ENCODE measurements at places on chromosomes 16 and 17.

DNA sequence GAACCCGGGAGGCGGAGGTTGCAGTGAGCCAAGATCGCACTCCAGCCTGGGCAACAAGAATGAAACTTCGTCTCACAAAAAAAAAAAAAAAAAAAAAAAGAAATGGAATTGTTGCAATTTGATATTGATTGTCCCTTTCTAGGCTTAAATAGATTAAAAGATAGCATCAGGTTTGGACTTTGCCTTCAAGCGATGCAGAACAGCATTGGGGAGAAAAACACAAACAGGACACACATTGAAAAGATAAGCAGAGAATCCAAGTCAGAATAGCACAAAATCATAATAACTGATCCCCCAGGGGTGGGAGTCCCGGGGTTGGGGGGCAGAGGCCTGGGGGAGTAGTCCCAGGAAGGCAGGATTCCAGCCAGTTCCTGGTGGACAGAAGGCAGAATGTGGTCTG is 3.9 kb upstream of the CREBBP start:
- no peak for DNase-seq

- DNase-seq, result no peak
These were observed 7.7 kb upstream of the COTL1 start for GRCh38 chr16:84625556-84625955.

DNA sequence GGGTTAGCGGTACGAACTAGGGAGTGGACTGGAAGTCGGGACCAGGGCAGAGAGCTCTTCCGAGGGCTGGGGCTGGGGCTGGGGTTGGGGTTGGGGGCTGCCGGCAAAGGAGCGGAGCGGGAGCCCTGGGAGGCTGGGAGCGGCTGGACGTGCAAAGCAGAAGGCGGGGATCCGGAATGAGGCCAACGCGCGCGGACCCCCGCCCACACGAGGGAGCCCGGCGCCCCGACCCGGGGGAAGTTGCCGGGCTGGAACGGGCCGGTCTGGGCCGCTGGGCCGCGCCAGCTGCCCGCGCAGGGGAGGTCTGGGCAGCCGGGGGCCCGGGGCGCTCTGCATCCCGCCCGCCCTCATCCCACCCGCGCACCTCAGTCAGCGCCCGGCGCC is 323 bp downstream of the ST3GAL2 start:
- DNase-seq, result no peak

DNA sequence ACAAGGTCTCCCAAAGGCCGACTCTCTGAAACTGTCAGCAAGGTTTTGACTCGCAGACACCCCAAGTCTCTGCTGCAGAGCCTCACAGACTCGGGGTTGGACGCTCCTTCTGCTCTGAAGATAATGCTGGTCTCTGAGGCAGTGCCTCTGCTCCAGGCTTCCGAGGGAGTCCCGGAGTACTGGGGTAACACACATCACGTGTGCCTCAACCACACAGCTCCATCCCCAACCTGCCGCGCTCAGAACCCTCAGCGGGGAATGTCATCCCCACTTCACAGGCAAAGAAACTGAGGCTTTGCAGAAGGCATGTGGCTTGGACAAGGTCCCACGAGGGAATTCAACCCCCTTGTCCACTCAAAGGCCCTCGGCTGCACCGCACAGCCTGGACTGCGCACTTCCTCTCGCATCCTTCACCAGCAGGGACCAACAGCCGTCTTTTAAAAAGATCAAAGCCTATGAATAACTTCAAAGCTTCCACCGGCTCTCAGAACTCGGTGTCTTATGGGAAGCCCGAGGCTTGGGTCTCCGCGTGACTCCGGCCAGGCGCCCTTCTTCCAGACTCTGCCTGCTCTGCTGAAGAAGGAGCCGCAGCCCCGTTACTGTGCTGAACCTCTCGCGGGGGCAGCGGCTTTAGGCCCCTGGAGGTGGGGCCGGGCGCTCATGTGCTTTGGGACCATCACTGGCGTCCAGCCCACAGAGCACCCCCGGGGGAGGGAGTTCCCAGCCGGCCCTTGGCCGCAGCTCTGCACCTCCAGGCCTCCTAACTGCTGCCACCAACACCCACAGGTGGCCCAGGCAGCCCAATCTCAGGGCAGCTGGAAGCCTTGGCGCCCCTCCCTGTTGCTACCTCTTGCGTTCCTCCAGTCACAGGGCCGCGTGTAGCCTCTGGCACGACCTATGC is 2.2 kb downstream of the TMEM204 start:
- DNase-seq, result no peak

DNA sequence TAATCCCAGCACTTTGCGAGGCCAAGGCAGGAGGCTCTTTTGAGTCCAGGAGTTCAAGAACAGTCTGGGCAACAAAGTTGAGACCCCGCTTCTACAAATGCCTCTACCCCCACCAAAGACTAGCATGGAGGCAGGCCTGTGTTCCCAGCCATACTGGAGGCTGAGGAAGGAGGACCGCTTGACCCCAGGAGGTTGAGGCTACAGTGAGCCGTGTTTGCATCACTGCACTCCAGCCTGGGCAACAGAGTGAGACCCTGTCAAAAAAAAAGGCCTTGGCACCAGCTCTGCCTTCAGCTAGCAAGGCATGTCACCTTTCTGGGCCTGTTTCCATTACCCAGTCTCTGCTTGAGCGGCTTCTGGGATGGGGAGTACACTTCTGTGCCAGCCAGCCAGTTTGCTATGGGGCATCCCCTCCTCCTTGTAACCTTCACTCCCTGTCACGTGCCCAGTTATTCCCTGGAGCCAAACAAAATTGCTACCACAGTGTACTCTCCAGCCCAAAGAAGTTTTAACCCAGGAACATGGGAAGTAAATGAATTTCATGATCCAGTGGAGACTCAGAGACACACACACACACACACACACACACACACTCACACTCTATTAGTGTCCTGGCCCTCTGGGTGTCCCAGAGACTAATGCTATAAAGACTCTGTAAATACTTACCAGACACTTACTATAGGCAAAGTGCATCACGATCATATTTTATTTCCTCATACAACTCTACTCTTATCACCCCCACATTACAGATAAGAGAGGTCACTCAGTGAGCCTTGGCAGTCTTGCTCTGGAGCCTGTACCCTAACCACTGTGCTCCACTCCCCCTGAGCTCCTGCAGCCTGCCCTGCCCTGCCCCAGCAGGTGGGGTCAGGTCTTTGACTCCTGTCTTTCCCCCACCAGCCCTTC is 2.5 kb downstream of the CISD3 start:
- DNase-seq, result no peak

DNA sequence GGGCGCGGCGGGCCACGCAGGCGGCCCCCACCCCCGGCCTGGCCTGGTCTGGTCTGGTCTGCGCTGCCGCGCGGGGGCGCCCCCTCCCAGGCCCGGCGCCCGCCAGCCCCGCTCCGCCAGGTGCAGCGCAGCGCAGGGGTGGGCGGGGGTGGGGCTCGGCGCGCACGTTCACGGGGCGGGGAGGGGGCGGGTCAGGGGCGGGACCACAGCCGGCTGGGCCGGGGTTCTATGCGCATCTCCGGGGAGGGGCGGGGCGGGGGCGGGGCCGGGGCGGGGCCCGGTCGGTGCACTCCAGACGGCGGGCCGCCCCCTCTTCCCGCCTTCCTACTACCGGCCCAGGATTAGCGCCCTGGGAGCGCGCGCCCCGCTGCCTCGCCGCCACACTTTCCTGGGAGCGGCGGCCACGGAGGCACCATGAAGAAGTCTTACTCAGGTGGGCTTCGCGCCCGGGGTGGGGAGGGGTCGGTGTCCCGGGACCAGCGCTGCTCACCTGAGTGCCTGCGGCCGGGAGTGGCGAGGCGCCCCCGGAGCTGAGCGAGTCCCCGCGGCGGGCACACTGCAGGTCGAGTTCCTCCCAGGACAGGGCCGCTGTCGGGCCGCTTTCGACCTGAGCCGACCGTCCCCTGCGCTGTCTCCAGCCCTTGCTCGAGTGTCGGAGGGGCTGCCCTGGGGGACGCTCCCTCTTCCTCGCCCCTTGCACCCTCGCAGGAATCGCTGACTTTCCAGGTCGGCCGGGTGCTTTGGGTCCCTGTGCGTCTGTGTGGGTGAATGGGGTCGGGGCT is 140.5 kb downstream of the SEC14L1 start:
- DNase-seq, result no peak

DNA sequence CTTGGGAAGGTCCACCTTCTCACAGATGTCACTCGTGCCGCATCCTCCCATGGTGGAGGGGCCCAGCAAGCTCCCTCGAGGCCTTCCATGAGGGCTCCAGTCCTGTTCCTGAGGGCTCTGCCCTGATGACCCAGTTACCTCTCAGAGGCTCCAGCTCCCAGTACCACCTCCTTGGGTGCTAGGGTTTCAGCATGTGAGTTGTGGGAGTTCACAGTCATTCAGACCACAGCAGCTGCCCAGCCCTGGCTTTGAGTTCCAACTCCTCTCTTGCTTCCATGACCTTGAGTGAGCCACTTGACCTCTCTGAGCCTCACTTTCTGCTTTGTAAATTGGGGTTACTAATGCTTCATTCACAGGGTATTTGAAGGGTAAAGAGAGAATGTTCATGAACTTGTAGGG is 37.1 kb upstream of the LGALS9 start:
- DNase-seq, result no peak

GRCh38 chr17:71484546-71484945 is 636.3 kb upstream of the SOX9 start:
- DNase-seq, result no peak

GRCh38 chr17:78325076-78325687 is 34.7 kb downstream of the SOCS3 start:
- no peak for DNase-seq

GRCh38 chr17:79813297-79814126 is 16.6 kb upstream of the CBX8 start:
- peak; percentile 74 for DNase-seq

DNA sequence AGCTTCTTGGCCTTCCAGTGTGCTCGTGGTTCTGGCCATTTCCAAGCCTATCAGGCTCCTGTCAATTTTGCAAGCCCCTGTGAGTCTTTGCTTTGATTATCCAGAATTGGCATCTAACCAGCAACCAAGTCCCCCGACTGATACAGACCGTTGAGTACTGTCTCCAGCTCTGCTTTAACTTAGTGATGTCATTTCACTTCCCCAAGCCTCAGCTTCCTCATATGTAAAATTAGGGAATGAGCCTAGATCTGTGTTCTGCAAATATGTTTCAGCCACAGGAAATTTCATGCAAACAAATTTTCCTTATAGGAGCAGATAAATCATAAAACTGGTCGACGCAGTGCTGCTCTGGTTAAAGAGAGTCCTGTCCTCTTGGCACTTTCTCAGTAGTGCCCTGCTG is 60.1 kb upstream of the WSB1 start:
- no peak for DNase-seq

- DNase-seq, result no peak
These were observed 8.9 kb downstream of the CALB2 start for GRCh38 chr16:71367241-71367976.

DNA sequence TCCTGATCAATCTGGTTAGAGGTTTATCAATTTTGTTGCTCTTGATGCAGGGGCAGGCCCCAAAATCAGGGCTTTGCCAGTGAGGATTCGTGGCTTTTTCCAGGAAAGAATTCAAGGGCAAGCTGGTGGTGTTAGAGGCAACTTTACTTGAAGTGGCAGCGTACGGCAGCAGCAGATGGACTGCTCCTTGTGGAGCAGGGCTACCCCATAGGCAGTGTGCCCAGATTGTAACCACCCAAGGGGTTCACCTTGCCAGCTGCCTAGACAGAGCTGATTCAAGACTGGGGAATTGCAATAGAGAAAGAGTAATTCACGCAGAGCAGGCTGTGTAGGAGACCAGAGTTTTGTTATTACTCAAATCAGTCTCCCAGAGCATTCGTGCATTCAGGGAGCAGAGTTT is 16.7 kb downstream of the DRC7 start:
- no peak for DNase-seq

- no peak for DNase-seq
These were observed 19.9 kb downstream of the TLE7 start for GRCh38 chr16:71421911-71422310.

DNA sequence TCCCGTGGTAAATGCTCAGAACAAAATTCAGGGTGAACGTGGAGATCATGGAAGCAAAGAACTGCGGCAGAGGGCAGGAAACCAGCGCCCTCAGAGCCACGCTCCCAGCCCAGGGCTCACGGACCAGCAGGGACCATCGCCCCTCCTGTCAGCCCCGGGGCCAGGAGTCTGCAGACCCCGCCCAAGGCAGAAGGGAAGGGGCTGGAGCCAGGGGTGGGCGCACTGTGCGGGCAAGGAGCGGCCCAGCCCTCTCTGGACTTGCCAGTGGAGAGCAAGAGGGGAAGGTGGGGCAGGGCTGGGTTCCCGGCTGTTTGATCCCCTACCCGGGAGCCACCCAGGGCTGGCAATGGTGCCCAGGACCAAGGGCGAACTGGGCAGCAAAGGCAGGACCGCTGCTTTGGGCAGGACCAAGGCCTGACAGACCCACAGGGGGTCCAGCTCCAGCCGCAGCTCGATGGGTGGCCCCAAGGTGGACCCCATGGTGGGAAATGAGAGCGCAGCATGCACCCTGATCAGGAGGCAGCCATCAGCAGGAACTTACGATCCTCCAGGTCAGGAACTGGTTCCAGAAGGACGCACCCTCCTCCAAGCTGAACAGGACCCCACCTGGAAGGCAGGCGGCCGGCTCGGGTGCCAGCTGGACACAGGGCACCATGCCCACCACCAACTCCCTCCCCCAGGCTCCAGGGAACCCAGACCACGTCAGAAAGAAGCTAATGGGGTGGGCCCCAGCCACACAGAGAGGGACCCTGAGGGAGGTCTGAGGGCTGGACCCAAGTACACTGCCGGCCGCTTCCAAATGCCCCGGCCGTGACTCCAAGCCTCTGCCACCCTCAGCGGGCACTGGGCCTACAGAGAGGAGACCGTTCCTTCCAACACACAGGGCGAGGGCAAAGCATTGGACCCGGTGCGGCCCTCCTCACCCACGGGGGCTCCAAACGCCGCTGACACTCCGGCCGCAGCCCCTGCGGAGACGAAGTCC is 11.1 kb upstream of the CCDC154 start:
- no peak for DNase-seq

GRCh38 chr17:50457621-50458020 is 11.1 kb downstream of the CHAD start:
- DNase-seq, result no peak

GRCh38 chr16:11700264-11701029 is 32.2 kb downstream of the SNN start:
- no peak for DNase-seq

All from type B pancreatic cell (in vitro differentiated cells).